ENCODE measurements at places on chromosomes 3 and 15. TPM values are rescaled to one million over a fixed set of nuclear protein-coding genes. Genes with fewer than 3 reads are reported as not detected.

The ATG7 gene
- total RNA-seq: 92.4 TPM

The GJD2 gene
- not detected for total RNA-seq

The TEX55 gene
- total RNA-seq: not detected

The IMPG2 gene
- total RNA-seq: 0.84 TPM

The PLSCR4 gene
- 0.10 TPM for total RNA-seq

The TCF12 gene
- total RNA-seq: 45.8 TPM

The FSIP1 gene
- 0.94 TPM for total RNA-seq

The FOXL2NB gene
- total RNA-seq: under 0.01 TPM

The CHRM5 gene
- not detected for total RNA-seq

The JMJD7 gene
- total RNA-seq: 9.1 TPM

The MYRIP gene
- total RNA-seq: not detected

The AMOTL2 gene
- 0.10 TPM for total RNA-seq

The SPINK8 gene
- total RNA-seq: not detected

The ROBO1 gene
- 0.42 TPM for total RNA-seq

The C15orf62 gene
- total RNA-seq: 0.73 TPM

The CPA3 gene
- total RNA-seq: 1.2 TPM

The CFAP91 gene
- 0.21 TPM for total RNA-seq

The SAMMSON gene
- not detected for total RNA-seq

The OCA2 gene
- 0.10 TPM for total RNA-seq

The CHRNA3 gene
- not detected for total RNA-seq

The RBPMS2 gene
- 0.10 TPM for total RNA-seq

The MYO5C gene
- total RNA-seq: 1.2 TPM

The CPLX3 gene
- not detected for total RNA-seq

The FEZF2 gene
- not detected for total RNA-seq

The RTP4 gene
- 2.2 TPM for total RNA-seq

The RAD51 gene
- 1.2 TPM for total RNA-seq

The SEC62 gene
- total RNA-seq: 63.8 TPM

The CHAC1 gene
- total RNA-seq: 0.52 TPM

The EIF4A2 gene
- 1,243 TPM for total RNA-seq

All from mononuclear cell (primary cell).